ENCODE measurements at places on chromosomes 7 and 10.

DNA sequence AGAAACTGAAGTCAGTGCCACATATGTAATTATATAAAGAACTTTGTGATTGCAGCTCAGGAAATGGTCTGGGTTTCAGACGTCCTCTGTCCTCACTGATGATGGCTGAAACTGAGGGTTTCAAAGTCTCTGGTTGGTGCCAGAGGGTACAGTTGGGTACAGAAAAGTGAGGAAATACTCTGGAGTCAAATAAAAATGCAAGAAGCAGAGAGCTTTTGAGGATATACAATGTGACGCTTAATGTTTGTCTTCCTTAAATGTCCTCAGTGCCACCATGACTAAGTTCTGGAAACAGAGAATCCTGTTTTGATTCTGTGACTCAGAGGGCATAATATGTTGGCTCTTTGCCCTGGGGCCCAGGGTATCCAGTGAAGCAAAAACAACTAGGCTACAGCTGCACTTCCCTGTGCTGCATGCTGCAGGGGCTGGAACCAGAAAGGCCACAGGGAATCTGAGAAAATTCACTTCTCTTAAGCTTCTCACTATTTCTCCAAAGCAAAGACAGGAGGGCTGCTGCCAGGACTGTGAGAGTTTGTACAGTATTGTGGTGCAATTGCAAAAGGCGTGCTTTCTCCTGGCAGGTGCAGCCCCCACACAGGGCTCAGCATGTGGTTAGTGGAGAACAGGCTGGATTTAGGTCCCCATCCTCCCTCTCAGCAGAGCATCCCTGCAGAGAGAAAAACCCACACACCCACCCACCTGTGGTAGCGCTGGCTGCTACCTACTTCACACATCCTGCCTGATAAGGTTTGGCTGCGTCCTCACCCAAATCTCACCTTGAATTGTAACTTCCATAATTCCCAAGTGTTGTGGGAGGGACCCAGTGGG, 169.5 kb upstream of the SVIL start:
- no peak for DNase-seq

DNA sequence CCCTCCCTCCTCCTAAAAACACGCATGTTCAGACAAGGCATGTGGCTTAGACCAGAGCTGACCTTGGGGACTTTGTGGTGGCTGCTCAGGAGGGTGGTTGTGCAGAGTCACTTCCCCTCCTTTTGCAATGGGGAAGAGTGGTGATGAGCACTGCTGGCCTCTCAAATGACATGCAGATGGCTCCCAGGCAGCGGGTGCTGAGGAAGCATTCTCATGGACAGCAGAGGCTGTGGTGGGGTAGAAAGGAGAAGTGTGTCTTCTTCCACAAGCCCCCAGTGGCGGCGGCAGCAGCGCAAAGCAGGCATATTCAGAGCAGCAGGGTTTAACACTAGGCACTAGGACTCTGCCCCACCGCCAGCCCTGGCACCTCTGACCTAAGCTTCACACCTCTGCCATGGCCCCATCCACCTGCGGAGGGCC, 105.9 kb upstream of the ANLN start:
- DNase-seq, result peak; percentile 94

DNA sequence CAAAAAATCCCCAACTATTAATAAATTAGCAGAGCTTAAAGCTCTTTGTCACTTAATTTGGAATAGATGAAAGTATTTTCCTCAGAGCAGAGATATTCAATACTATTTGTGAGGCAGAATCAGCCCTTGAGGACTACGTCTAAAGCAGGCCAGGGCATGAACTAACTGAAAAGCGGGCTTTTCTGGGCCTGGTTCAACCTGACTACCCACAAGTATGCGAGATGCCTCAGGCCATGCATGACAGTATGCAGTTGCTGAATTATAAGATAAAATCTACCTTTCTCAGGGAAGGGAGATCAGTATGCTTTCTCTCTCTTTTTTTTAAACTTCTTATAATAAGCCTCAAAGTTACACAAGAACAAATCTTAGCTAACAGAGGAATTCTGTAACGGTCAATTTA, 20.1 kb downstream of the TMEM168 start:
- no peak for DNase-seq

DNA sequence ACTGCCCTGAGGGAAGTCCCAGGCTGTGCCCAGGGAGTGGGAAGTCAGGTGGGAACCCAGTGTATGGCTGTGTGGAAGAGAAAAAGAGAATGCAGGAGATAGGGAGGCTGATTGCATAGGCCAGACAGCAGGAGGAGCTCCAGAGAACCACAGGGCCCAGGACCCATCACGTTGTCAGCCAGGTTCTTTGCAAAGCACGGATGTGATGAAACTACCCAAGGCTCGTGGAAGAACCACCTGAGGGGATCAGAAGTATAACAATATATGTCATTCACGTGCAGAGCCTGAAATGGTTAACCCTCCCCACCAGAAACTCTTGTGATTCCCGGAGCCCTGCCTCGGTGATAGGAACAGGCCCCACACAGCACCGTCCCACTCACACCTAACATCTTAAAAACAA, 83.6 kb downstream of the LARP4B start:
- DNase-seq, result no peak

- DNase-seq, result no peak
Observed at GRCh38 chr10:26879744-26880143, 19.0 kb upstream of the ABI1 start.

DNA sequence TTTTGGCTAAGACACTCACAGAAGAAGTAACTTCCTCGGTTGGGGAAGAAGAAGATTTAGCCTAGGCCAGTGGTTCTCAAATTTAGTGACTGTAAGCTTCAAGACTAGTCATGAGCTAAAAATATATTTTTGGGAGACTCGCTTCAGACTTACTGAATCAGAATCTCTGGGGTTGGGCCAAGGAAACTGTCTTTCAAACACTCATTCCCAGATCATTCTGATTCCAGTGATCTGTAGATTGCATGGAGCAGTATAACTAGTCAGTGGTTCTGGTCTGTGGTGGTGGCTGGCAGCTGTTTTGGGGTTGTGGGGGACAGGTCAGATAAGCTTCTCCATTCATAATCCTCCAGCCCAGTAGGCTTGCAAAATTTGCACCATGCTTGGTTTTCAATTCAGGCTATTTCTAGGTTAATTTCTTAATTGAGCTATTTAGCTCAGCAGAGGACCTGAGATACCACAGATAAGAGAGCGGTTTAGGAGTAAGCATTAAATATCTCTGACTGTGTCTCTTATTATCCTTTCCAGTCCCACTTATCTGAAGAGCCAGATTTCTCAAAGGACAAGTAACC, 3.8 kb upstream of the KAT6B start:
- no peak for DNase-seq

DNA sequence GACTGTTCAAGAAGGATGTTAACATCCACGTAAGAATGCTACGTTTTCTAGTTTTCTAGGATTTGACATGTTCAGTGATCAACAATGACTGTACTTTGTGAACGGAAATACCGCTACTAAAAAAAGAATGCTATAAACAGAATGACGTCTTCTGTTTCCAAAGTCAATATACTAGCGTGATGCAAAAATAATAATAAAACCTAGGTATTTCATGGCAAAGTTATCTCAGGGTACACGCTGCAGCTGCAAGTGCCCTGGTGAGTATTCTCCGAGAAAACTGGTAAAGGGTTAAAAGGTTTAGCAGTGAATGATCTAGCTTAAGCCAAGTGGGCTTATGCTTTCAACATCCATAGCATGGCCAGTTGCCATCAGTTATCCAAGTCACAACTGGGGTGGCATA, 653.3 kb upstream of the PFKP start:
- no peak for DNase-seq

GRCh38 chr7:8226501-8226900, 35.5 kb downstream of the ICA1 start:
- no peak for DNase-seq

GRCh38 chr7:155961241-155962190, 149.3 kb upstream of the SHH start:
- DNase-seq, result no peak

- no peak for DNase-seq
Observed at GRCh38 chr7:113770146-113770738, 148.6 kb downstream of the PPP1R3A start.

- no peak for DNase-seq
Observed at GRCh38 chr10:78471723-78472550, 438.3 kb downstream of the RPS24 start.

GRCh38 chr7:235576-236395, 43.4 kb downstream of the FAM20C start:
- DNase-seq, result no peak

DNA sequence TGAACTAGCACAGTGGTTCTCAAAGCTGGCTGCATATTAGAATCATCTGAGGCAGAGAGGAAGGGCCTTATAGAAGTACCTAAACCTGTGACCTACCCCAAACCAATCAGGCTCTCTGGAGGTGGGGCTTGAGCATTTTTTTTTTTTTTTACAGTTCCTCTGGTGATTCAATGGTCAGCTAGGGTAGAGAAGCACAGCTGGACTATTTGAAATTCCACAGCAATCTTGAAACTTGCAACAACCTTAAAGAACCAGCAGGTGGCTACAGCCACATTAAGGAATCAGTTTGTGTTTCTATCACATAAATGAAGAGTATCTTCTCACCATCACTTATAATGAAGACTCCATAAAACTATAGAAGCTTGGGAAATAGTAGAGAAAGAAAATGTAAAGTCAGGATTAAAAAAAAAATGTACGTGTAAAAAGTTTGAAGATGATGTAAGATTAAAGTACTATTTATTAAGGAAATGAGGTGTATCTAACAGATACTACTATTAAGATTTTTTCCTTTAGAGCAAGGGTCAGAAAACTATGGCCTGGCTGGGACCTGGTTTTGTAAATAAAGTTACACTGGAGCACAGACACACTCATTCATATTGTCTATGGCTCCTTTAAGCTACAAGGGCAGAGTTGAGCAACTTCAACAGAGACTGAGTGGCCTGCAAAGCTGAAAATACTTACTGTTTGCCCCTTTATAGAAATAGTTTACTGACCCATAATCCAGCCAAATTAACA, 3.8 kb downstream of the RTKN2 start:
- DNase-seq, result no peak

DNA sequence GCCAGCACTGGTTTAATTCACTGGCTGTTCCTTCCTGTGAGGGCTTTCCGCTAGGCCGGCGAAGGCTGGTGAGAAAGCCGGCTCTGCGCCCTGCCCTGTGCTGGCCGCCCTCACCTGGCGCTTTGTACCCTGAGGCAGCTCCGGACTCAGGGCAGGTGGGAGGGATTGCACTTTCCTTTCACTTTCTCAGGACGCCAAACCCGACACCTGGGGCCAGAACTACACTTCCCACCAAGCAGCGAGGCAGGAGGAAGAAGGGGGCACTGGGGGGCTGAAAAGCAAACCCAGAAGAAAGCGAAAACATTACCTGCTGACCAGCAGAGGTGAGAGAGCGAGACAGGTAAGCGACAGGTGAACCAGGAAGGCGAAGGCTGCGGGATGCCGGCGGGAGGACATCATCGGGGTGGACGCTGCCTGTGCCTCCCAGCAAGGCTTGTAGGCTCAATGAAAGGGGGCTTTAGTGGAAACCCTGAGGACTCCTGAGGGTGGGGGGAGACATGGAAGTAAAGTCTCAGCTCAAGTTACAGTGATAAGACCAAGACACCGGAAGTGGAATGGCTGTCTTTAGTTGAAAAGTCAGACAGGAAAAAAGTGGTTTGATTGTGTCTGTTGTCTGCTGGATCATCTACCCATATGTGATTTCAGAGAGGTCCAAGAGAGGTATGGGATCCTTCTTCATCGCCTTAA, at the start of gene RAB19:
Gene RAB19 (plus strand): TSS at position 181 of the 687 bp plus-strand sequence. CDS start 3,589 bp downstream, outside the sequence.
- DNase-seq, result no peak

GRCh38 chr10:8726084-8726778, 671.7 kb downstream of the GATA3 start:
- no peak for DNase-seq

DNA sequence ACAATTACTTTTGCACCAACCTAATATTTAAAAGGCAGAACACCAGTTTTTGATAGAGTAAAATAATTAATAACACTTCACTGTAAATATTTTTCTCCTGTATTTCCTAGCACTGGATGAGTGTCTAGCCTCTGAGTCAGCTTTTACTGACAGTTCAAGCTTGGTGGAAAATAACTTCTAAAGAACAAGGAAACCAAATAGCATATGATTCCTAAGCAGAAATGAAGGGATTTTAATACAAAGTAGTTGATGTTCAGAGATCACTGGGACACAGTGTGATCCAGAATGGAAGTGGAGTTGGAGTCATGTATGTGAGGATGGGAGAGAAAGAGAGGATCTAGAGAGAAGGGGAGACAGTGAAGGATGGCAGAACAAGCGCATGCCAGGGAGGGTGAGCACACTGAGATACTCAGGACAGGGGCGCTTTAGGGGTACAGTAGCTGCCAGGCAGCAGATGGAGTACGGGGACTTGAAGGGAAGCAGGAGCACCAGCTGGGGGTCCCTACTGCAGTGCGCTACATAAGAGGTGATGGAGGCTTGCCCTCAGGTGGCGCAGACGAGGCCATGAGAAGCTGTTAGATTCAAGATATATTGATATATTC, 117.9 kb upstream of the KLF6 start:
- DNase-seq, result no peak

GRCh38 chr7:28298870-28299518, 113.3 kb upstream of the CREB5 start:
- DNase-seq, result no peak

DNA sequence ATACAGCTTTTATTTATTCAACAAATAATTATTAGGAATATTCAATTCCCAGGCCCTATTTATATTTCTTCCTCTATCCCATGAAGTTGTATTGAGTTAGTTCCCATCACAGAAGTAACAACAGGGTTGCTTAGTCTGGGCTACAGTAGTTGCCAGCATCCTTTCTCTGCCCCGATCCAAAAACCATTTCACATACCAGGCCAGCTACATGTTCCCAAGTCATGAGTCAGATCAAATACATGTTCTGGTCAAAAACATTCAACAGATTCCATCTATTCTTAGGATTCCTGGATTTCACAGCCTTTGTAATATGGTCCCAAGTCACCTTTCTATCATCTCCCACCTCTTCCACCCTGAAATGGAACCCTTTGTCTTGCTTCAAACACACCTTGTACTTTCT, 91.6 kb downstream of the RAB11FIP2 start:
- no peak for DNase-seq

DNA sequence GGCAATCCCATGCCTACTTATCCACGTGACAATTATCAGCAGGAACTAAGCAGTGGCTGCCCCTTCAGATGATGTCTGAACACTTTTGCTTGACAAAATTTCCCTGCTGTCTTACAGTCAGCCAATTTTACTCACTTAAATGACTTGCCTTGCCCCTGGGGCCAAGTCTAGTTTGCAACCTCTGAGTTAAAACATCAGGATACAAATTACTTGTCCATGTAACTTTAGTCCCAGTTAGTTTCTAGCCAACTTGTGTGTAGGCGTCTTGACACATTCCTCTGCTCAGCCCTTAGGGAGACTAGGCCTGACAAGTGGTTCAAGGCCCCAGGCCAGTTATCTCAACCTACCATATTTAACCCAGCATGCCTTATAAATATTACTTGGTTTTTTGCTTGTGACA, 11.6 kb upstream of the TYSND1 start:
- DNase-seq, result no peak

GRCh38 chr10:29736366-29737073, 101.7 kb upstream of the SVIL start:
- DNase-seq, result no peak

All from GDM1 (cell line).